ENCODE measurements at places on chromosomes 7 and 10.
A peak's percentile ranks its signal among the peaks of the same experiment; 100 is the strongest.

- DNase-seq = no peak
Observed at GRCh38 chr10:85673270-85673669, 693.3 kb downstream of the GRID1 start.

- DNase-seq = peak; percentile 72
Observed at GRCh38 chr10:73110345-73110849, at the start of gene NUDT13. NUDT13 (plus strand) TSS chr10:73110455; CDS start chr10:73114366, 3,911 bp downstream.

DNA sequence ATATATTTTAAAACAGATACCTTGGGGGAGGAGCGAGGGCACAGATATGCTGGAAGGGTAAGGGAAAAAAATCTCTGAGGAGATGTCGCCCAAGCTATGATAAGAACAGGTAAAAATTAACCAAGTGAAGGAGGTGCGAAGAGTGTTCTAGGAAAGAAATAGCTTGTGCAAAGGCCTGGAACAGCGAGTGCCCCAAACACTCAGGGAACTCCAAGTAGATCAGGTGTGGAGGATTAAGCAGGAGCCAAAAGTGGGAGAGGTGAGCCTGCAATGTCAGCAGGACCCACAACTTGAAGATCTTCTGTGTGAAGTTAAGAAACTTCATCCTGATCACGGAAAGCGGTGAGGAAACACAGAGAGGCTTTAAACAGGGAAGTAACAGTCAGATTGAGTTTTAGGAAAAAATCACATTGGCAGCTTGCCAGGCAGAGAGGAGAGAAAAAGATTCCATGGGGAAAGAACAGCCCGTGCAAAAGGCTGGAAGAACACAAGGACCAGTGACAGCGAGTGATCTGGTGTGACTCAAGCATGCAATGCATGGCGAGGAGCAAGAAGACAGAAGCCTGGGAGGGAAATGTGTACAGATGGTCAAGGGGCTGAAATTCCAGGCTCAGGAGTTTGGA lies 30.7 kb downstream of the FGF8 start:
- no peak for DNase-seq

DNA sequence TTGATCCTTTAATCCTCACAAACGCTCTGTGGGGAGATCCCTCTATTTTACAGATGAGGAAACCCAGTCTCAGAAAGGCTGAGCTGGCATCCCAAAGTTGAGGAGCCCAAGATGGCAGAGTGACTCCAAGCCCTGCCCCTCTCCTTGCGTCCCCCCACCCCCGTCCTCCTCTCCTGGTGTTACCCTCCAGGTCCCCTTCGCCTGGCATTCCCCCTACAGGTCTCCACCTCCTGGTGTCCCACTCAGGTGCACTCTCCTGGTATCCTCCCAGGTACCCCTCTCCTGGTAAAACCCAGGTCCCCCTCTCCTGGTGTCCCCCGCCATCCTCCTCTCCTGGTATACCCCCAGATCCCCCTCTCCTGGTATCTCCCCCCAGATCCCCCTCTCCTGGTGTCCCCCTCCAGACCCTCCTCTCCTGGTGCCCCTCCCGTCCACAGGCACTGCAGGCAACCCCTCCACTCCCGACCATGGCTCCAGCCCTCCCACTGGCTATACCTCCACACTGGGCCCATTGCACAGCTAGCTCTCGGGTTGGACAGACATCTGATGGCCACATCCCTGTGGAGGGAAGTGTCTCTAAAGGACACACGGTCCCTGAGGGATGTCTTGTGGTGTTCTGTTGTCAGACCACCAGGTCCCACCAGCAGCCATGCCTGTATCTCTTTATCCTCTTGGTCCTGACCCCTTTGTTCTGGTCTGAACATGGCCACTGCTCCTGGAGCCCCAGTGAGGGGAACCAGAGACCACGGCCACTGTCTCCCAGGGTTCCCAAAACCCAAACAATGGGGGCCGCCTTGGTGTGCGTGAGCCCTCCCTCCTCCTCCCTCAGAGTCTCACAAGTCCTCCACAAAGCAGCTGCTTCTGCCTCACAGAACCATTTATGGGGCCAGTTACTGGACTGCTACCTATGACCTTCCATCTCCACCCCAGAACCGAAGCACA lies 37.2 kb downstream of the CALML3 start:
- DNase-seq = no peak

All from RCC 7860 (cell line).